ENCODE measurements at places on chromosomes 16 and 17.

DNA sequence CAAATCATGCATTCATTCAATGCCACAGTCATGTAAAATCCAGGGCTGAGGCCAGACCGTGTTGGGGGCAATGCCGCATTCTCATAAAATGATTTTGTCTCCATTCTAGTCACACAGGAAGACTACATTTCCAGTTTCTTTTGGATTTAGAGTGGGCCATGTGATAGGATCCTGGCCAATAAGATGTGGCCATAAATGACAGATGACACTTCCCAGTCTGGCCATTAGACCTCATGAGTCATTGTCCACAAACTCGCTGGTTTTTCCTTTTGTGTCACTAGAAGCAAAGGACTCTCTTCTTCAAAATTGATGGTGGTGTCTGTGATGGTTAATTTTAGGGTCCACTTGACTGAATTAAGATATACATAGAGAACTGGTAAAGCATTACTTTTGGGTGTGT, 352.3 kb downstream of the UTP18 start:
- DNase-seq, result no peak

- DNase-seq, result peak; percentile 1
Measured at GRCh38 chr17:29570521-29570920, 2.0 kb downstream of the TP53I13 start.

- no peak for DNase-seq
Measured at GRCh38 chr17:30188211-30188939, 47.1 kb downstream of the SLC6A4 start.

- DNase-seq, result no peak
Measured at GRCh38 chr16:56382459-56382858, 42.9 kb downstream of the AMFR start.

DNA sequence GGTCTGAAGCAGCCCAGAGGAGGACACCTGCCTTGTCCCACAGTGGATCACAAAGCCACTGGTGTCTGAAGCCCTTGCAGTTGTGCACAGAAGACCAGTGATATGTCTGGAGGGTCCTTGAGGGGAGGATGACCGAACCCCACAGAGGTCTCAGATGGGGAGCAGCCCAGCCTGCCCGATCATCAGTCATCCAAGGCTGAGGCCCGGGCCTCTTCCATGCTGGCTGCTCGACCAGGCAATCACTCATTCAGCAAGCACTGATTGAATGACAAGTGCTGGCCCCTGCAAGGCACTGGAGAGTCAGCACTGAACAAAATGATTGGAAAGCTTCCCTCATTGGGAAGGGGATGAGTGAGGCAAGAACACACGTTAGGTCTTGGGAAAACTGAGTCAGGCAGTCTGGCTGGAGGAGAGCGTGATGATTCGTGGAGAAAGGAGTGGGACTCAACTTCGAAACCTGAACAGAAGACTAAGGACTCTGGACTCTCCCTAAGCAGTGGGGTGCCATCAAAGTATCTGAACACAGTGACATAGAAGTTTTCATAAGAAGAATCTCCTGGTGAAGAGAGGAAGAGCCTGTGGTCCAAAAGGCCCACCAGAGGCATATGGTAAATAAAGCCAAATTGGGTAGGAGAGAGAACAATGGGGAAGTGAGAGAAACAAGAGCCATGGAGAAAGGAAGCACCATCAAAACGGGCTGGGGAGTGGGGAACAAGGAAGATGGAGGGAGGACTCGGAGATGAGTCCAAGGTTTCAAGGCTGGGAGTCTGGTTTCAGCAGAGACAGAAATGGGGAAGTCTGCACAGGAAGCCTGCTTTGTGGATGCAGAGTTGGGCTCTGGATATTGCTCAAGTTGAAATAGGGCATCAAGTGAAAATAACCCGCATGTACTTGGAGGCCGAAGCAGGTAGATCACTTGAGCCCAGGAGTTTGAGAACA, 10.2 kb downstream of the PIK3R5 start:
- no peak for DNase-seq

DNA sequence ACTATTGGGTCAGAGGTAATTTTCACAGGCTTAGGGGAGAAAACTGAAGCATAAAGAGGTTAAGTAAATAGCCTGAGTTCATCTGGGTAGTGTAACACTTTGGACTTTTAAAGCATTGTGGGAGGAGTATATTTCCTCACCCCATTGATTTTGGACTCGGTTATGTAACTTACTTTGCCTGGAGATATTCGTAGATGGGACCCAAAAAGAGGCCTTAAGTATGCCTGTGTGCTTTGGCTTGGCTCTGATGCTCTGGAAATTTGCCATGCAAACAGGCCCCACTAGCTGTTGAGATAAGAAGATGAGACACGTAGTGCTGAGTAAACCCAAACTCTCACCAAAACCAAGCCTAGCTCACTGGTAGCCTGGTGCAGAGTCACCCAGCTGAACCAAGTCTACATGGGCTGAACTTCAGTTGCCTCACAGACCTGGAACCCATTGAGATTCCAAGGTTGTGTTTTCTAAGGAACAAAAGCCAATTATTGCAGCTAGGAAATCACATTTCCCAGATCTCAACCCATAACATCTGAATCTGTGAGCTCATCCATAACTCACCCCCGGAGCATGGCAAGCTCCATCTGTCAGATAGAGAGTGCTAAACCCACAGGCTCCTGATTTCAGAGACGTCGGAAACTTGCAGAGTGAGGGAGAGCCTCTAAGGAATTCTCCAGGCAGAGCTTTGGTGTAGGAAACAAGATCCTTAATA, 536.0 kb upstream of the C16orf82 start:
- no peak for DNase-seq

- no peak for DNase-seq
Measured at GRCh38 chr16:75306099-75306762, 54.8 kb upstream of the BCAR1 start.

DNA sequence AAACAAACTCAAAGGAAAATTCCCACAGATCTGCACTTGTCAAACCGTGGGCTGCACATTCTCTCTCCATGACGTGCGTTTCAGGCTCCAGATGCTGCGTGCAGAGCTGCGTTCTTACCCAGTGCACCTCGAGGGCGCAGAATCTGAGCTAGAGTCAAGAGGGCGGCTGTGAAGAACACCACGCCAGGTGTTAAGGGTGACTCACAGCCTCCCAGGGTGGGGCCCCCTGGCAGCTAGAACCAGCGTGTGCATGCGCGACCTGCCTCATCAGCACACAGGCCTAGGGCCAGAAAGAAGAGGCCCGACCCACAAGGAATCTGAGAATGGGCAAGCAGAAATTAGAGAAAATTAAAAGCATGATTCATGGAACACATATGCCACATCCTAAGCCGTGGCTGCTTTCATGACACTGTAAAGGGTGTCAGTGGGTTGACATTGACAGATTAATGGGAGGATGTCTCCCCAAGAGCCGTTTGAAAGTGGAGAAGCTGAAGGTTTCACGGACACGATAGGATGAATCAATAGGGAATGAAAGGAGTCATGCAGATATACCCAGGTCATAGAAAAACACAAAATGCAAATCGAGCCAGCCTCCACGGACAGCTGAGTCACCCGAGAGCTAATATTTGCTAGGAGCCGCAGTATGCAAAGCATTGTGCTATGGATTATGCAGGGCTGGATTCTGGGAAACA, 29.0 kb downstream of the MARCHF10 start:
- no peak for DNase-seq

DNA sequence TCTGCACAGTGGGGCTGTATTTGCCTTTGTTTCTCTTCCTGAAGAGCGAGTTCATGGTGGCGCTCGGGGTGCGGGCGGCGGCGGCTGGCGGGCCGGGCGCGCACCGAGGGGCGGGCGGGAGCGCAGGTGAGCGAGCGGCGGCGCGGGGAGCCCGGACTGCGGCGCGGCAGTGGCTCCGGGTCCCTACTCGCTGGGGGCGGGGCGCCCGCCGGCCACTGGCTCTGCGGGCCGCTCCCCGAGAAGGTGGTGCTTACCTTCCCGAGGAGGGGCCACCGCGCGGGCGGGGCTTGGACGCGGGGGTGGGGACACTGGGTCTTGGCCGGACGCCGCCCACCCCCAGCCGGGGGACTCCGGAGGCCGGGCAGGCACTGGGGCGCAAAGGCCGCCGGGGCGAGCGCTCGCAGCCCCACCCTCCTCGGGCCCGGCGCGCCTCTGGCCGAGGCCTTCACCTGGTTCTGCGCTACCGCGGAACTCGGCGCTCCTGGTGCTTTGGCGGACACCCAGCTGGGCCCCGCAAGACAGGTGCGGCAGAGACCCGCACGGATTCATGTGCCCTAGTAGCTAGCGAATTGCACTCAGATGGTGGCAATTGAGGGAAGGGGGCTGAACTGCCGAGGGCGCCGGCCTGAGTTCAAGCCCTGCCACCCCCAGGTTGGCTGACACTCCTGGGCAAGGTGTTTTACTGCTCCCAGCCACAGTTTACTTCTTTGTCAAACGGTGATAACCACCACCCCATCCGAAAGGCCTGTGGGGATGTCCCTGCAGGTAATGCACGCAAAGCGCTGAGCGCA, at the start of gene PPL:
PPL (minus strand) TSS at position 158 of the 791 bp plus-strand sequence; CDS start at position 55, 103 bp downstream.
- no peak for DNase-seq

- no peak for DNase-seq
Measured at GRCh38 chr16:27514806-27515205, 34.9 kb downstream of the GTF3C1 start.

DNA sequence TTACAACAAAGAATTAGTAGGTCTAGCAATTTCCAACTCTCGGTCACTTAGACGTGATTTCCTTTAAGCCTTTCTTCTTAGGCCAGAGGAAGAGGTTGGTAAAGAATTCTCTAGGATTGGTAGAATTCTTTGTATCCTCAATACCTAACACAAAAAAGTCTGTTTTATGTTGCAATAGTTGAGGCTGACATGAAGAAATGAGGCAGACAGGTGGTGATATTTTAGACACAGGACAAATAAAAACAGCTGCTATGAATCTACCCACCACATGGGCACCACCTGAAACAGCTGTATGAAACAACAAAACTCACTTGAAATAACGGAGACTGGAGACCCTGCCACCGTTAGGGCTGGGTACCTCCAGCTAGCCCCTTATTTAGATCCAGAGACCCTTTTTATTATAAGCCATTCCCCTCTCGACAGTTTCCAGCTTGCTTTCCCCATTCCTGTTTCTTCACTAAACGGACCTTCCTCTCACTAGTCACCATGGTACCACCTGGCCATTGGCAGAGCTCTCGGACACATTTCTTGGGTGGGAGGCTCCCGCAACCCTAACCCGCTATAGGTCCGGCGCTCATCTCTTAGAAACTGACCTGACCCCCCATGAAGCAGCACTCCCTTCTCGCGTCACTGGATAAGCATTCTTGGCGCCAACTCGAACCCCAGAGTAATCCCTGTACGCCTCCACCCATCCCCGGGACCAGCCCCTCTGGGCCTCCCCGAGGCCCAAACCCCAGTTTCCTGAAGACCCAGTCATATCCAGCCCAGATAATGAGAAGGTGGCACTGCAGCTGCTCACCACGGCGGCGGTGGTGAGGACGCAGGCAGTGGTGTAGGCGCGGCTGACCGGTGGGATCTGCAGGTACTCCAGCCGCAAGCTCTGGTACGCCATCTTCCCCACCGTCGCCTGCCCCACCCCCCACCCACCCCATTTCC, at the start of gene DERL2:
DERL2 (minus strand) TSS at position 909 of the 936 bp plus-strand sequence; CDS start at position 892, 17 bp downstream.
- DNase-seq, result no peak

DNA sequence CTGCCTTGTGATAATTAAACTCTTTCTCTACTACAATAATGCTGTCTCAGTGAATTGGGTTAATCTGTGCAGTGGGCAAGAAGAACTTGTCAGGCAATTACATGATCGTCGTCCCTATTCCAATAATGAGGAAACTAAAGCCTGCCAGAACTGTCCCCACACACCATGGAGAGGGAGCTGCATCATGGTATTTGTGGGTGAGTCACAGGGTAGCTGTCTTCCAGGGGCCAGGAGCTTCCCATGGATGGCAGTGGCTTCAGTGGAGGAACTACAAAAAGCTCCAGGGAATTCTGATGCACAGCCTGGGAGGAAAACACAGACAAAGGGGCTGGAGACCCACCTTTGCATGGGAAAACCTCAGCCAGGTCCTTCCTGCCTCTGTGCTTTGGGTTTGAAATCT, 83.3 kb upstream of the C16orf82 start:
- no peak for DNase-seq

DNA sequence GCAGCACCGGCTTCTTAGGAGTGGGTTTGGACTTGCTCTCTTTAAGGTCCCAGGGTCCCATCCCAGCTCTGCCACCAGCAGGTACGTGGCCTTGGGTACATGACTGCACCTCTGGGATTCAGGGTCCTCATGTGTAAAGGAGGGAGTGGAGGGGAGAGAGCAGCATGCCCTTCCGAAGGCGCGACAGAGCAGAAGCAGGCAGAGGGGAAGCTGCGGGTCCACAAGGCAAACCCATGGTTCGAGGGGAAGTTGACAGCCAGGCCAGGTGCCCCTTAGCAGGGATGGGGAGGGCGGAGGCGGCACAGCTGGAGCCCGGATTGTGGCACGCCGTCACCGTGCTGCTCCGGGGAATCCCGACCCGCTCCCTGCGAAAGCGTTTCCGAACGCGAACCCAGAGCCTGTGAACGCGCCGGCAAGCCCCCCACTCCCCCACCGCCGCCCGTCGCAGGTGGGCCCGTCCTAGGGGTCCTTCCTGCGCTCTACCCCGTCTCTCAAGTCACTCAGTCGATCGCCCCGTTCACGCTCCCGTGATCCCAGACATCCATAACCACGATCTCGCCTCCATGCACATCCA, 4.1 kb upstream of the TBX2 start:
- DNase-seq, result no peak

DNA sequence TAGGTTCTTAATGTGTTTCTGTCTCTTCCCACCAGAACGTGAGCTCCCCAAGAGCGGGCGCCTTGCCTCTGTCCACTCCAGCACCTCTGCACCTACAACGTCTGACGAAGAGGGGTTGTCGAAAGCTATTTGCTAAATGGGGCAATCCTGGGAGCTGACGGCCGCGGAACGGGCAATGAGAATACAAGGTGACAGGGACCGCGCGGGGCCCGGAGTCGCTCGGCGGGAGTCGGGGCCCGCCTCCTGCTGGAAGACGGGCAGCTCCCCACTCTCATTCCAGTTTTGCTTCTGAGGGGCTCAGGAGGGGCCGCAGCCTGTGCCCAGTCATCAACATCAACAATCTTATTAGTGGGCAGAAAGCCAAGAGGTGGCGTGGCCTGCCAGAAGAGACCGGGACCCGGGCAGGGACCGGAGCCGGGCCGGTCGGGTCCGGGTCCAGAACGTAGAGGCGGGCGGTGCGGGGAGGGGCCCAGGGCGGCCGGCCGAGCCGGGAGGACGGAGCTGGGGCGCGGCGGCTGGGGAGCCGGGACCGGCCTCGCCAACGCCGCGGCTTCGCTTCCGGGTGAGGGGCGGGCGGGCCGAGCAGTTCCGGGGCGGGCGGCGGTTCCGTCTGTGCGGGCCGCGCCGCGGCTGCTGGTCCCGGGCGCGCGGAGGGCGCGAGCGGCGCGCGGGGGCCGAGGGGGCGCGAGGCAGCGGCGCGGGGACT, at the start of gene MOSMO:
MOSMO (plus strand) TSS at position 603 of the 706 bp plus-strand sequence. CDS start 191 bp downstream, outside the sequence.
- DNase-seq, result peak; percentile 63

- no peak for DNase-seq
Measured at GRCh38 chr16:49276646-49277385, 4.8 kb downstream of the CBLN1 start.

- no peak for DNase-seq
Measured at GRCh38 chr17:8718001-8718563, 26.6 kb downstream of the CCDC42 start.

GRCh38 chr17:41140360-41141131, at the start of gene KRTAP4-6:
Gene KRTAP4-6, minus strand, starts transcription at chr17:41140544. Its CDS starts 57 bp downstream, at chr17:41140487.
- no peak for DNase-seq

DNA sequence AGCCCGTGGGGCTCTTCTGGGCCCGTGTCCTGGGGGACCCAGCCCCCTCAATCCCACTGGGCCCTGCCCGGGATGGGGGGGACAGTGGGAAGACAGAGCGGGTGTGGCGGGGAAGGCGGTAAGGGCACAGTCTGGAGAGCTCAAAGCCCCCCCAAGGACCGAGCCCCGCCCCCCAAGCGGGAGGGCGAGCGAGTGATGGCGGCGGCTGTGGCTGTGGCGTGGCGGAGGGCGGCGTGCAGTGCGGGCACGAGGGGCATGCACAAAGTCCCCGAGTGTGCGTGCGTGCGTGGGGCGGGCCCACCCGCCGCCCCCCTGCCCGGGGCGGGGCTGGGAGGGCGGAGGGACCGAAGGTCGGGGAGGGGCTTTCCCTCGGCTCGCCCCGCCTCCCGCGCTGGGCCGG, 3.6 kb upstream of the WDR24 start:
- no peak for DNase-seq
